Posterior vena cava (tissue), 2 donors: ENCODE measurements at places on chromosomes 11 and 22.

GRCh38 chr22:39970742-39971141 is 10.5 kb downstream of the TMA7B start:
- no peak for DNase-seq

DNA sequence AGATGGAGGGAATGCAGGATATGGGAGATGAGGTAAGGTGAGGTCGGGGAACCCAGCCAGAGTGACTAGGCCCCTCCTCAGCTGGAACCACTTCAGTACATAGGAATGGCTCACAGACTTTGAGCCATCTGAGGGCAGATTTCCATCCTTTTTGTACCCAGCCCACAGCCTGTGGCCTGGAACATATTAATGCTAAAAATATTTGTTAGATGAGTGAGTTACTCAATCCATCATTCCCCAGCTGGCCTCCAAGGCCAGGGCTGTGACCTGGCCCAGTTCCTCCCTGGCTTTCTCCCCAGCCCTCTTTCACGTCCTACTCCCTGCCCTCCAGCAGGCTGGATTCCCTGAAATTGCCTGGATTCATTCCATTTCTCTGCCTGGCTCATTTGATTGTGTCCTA is 57.2 kb upstream of the PRDM11 start:
- peak; percentile 95 for DNase-seq

- DNase-seq = no peak
Measured at GRCh38 chr11:99316776-99317520, 296.2 kb downstream of the CNTN5 start.

DNA sequence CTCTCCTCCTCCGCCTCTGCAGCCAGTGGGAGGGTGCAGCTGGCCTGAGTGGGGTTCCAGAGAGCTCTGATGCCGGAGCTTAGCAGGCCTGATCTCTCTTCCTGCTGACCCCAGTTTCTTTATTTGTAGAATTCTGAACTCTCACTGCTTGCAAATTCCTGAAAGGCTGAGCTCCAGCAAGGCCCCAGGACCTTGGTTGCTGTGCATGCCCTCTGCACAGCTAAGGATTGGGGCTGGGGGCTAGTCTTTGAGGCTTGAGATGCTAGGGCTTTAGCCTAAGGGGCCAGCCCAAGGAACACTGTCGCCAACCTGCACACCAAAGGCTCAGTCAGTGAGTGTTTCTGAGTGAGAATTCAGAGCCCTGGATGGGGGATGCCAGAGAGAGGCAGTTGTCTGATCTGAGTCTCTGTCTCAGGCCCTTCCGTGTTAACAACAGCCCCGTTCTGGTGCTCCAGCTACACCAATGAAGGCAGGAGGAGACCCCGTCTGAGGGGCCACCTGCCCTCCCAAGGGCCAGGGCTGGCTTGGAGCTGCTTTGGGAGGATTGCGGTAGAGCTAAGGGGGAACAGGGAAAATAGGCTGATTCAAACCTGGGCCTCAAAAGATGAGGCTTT is 106.0 kb upstream of the LMO1 start:
- DNase-seq = no peak

DNA sequence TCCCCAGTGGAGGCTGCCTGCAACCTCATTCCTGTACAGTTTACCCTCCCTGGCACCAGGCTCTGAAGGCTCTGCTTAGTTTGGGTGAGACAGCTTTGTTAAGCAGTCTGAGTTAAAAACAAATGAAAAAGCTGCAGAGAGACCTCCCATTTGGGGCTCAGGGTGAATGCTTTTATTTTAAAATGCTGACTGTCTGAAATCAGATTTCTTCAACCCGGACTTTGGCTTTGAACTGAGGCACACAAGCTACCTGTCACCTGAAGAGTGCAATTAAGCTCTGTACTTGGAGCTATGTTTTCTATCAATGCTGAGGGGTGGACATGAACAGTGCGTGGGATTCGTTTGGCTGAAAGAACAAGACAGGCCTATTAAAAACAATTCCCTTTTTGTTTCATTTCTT is 217.5 kb upstream of the SORL1-AS1 start:
- DNase-seq = no peak

GRCh38 chr22:20092477-20092854 is 12.4 kb downstream of the DGCR8 start:
- DNase-seq = peak; percentile 56

DNA sequence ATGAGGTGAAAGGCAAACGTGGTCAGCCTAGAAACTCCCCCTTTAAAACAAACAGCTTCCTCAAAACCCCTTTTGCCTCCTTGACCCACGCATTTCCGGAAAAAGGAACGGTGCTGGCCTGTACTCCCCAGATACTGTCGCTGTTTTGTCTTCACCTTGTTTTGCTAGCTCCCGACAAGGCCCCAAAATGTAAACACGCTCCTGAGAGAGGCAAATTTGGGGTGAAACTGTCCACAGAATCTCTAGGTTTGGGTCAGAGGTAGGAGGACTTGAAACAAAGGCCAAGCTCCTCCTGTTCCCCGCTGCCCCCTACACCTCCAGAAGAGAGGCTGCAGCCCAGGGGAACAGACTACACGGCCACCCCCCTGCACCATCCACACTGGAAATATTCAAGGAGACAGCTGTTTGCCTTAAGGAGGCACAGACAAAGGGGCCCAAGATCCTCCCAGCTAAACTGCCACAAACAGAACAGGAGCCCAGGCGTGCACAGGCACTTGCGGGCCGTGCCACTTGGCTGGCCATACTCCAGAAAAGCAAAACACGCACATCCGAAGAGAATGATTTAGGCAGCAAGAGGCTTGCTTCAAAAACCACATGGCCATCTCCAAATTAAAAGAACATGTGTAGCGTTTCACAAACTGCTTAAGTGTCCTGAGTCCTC is 160.5 kb upstream of the GRK3 start:
- DNase-seq = peak; percentile 71

- peak; percentile 40 for DNase-seq
Measured at GRCh38 chr22:19656541-19657251, 57.6 kb upstream of the SEPTIN5 start.

GRCh38 chr11:8747173-8747572 is 64.6 kb downstream of the RPL27A start:
- no peak for DNase-seq
